ENCODE measurements at places on chromosomes 1 and 21.

DNA sequence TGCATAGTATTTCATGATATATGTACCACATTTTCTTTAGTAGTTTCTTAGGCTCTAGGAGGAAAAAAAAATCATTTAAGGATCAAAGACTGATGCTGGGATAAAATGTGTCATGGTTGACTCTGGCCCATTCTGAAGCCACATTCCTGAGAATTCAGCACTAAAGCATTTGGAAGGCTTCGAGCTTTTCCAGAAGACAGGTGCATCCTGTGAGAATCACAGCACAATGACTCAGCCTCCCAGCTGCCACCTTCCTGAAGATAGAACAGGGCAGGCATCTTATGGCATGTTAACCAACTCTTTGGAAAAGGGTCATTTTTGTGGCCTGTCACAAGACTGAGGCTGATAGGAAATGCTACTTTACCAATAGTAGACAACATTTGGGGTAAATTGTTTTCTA is 359.9 kb downstream of the PCP4 start:
- no peak for DNase-seq

- DNase-seq = no peak
These were observed 117.5 kb downstream of the SMYD2 start for GRCh38 chr1:214398490-214398889.

GRCh38 chr1:93435443-93435842 is 12.5 kb upstream of the FNBP1L start:
- no peak for DNase-seq

GRCh38 chr21:38350684-38351083 is 93.9 kb downstream of the KCNJ15 start:
- DNase-seq = no peak

- no peak for DNase-seq
These were observed 64.2 kb upstream of the CYYR1 start for GRCh38 chr21:26637201-26637745.

DNA sequence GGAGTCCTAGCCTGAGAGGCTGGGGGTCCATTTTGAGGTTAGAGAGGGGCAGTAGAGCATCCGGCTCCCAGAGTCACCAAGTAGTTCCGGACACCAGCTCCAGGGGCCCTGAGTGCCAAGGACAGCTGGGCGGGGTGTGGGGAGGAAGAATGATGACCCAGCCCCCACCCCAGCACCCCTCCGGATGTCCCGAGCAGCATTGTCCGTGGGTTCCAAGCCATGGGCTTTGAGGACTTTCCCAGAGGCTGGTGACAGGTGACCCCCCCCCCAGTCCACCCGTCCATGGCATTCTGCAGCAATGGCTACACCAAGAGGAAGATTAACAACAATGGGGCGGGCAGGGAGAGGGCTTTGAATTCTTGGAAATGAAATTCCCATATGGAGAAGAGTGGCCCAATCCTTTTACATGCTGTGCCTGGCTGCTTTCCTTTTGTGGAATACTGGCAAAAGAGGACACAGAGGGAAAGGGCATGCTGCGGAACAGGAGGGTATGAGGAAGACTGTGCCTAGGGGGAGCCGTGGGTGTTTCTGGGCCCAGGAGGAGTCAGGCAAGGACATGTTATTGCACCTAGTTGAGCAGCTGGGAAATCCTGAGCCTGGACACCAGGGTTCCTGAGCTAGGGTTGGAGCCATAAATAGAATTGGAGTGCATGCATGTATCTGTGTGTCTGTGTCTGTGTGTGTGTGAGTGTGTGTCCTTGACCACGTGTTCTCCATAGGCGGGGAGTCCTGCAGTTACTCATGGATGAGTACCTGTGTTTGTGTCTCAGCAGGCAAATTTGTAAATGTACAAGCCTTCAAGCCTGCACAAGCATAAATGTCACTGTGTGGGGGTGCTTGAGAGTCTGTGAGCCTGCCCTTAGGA is 956 bp downstream of the ATP1A2 start:
- DNase-seq = no peak

DNA sequence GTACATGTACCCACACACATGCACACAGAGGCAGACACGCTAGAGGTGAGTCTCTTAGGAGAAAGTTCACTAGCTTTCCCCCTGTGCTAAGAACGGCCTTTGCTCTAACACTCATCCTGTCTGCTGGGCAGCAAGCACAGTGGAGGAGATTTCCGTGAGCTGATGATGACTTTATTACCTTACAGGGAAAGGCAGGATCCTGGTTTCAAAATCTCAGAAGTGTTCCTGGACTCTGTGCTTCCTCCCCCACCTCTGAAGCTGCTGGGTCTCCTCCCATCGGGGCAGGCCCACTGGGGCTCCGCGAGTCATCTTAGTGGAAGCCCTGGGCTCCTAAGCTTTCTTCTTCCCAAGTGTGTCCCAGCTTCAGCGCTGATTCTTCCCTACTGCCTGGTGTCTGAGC is 2.7 kb downstream of the FAM3B start:
- DNase-seq = no peak

GRCh38 chr1:11064942-11065341 is 5.1 kb upstream of the SRM start:
- no peak for DNase-seq

DNA sequence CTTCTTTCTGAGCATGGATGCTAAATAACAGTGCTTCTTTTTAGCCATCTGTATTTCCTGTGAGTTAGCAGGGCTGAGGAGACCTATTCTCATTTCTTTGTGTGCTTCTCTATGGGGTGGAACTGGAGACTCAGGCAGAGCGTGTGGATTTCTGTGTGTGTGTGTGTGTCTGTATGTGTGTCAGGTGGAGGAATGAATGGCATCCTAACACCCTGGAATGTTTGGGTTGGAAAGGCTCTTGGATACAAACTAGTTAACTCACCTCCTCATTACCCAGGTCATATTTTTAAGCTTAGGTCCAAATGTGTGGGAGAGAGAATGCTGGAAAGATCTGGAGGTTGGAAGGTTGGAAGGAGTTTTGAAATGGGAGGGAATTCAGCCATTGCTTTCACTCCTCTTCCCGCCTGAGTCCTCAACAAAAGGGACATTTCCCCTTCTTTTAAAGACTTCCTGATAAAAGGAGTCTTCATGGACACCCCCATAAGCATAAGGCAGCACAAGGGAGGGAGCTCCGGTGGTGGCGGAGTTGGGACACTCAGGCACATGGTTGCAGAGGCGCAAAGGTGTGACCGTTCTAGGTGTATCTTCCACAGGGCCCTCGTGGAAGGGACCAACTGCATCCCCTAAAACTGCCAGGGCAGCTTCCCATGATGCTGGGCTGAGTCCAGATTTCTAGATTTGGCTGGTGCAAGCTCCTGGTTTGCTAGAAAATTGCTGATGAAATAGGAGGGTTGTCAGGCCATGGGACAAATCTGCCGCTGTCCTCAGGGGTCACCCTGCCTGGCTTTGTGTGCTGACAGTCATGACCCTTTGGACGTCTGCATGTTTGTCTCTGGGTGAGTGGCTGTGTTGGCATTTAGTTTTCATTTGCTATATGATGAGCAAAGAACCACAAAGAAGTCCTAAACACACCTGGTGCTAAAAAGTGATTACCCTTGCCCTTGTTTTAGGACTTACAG is 37.6 kb downstream of the MTARC1 start:
- no peak for DNase-seq

DNA sequence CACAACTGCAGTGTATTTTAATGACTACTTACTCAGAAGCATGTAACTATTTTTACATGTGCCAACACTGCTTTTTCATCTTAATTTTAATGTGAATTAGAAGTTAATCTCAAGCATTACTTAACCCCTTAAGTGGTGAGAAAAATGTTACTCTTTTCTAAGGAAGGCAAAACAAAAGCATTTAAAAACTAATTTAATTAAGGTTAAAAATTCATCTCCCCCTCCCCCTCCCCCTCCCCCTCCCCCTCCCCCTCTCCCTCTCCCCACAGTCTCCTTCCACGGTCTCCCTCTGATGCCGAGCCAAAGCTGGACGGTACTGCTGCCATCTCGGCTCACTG is 27.4 kb upstream of the HP1BP3 start:
- DNase-seq = no peak

DNA sequence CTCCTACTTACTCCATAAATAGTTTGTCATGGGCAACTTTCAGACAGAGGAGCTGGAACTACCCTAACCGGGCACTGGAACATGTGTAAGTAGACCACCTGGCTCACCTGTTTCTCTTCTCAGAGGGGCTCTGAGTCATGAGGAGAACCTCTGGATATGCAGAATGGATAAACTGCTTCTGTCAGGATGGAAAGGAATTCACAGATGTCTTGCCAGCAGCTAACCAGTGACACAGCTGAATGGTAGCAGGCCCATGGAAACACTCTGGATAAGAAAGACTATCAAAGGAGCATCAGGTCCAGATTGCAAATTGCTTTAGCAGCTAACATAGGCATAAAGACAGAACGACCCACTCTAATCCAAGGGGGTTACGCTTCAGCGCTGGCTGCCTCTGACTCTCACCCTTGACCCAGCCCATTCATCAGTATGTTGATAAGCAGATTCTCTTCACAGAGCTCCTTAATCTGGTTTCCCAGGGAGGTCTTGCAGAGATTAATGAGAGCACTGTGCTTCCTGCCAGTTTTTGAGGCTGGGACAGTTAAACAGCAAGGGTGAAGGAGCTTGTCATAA is 54.2 kb downstream of the HIVEP3 start:
- DNase-seq = no peak

DNA sequence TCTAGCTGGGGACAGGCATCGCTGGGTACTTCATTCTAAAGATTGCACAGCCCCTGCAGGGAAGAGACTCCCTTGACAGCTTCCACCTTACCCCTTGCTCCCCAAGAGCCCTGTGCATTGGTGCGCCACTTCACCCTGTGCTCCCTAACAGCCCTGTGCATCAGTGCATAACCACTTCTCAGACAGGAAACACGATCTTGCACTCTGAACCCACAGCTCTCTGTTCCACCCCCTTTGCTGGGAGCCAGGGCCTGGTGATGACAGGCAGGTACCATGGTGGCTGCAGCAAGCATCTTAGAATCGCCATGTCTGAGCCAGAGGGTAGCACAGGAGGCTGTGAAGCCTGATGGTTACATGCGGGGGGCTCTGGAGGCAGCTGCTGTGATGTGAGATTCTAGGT is 5.0 kb downstream of the ALPL start:
- DNase-seq = no peak

GRCh38 chr1:229309684-229310083 is 33.2 kb downstream of the CCSAP start:
- DNase-seq = no peak

DNA sequence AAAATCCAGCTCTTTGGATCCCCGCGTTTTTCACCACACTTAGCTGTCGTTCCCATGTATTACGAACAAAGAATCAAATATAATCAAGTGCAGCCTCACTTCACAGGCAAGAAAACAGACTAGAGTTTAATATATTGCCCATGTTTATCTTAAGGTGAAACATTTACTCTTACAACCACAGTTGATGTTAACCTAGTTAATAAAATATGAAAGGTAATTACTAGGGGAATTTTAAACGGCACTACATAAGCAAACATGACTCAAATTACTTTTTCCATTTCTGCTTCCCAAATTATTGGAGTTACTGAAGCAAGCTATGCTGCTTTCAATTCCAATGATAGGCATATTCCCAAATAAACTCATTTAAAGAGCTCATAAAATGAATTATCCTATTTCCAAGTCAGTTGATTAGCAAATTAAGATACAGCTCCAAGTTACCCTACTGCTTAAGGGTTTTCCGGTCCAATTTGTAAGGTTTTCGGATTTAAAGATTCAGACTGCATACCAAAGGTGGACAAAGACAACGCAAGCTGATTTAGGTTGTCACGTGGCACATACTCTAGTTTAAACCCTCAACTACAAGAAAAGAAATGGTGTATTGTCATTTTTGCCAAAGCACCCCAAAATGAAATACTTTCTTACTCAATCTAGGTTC is 5.9 kb downstream of the COX20 start:
- DNase-seq = no peak

DNA sequence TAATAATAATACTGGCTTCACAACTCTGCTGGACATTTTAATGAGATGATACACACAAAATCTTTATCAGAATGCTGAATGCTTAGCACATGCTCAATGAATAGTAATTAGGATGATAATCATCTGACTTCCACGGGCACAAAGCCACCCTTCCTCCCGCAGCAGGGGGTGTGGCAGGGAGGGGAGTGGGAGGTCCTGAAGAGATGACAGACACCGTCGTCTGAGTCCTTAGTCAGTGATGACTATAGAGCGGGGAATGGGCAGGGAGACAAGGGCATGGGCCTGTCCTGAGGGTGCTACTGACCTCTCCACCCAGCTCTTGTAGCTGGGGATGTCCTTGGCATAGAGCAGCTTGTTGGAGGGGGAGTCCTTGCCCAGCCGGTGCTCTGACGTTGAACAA is 117.6 kb upstream of the CD34 start:
- no peak for DNase-seq

DNA sequence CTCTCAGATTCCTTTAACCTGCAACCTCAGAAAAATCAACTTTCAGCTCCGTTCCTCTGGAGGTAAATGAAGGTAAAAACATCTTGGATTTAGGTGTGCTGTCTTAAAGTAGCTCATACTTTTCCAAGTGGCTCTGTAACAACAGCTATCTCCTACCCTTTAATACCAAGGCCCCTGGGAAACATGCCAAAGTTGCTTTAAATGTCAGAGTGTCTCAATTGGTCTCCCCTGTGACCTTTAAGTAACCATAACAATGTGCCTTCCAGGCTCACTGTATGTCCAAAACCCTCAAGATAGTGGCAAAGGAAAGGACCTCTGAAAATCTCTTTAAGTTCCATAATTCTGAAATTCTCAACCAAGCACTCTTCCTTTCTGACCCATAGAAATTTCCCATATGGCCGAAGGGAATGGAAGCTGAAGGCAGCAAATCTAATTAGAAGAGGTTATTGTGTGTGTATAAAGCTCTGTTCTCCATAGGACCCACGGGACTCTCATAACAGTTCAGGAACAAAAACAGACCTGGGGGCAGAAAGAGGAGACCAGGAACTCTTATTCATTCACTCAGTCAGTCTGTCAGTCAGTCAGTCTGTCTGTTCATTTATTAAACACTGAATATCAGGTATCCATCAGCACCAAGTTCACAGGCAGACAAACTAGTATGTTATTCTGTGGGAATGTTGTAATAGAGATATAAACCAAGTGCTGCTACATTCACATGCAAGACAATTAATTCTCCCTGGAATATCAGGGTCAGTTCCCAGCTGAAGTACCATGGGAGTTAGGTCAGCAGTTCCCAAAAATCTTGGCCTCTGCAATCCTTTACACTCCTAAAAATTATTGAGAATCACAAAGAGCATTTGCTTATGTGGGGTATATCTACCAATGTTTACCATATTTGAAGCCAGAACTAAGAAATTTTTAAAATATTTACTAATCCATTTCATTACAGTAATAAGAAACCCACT is 19.1 kb downstream of the ASTN1 start:
- DNase-seq = no peak

GRCh38 chr1:113394863-113395259 is 4.5 kb downstream of the MAGI3 start:
- no peak for DNase-seq

DNA sequence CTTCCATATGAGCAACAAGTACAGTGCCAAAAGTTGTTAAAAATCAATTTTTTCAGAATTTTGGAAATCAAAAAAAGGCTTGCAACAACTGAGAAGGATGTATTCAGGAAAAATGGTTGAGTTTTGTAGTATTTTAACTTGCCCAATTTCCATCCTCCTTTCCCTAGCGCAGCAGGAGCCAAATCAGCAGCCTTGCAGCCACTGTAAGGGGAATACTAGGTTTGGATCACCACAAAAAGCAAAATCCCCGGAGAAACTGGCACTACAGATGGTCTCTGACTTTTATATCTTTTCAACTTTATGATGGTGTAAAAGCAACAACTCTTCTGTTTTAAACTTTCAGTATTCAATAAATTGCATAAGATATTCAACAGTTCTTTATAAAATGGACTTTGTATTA is 17.9 kb downstream of the DBT start:
- no peak for DNase-seq

All from stimulated activated CD4-positive, alpha-beta T cell treated with anti-CD3 and anti-CD28 coated beads, Interleukin-15, amount 100 ng/mL, for 48 hours (primary cell).